DND-41 (cell line): ENCODE measurements at places on chromosomes 12 and 14.

DNA sequence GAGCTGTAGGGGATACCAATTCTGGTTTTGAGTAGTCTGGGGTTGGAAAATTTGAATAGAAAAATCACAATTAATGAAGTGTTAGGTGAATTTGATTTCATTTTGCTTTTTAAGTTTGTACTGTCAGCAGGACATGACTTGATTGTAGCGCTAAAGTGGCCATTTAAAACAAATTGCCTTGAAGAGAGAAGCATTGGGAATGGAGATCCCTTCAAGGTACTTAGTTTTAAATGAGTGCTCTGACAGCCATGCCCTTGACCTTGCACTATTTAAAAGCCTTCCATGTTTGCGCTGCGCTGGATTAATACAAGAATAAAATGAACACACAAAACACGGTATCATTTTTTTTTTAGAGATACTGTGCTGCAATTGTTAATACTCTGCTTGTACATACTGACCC lies 345.9 kb downstream of the NAV3 start:
- DNase-seq, result no peak

DNA sequence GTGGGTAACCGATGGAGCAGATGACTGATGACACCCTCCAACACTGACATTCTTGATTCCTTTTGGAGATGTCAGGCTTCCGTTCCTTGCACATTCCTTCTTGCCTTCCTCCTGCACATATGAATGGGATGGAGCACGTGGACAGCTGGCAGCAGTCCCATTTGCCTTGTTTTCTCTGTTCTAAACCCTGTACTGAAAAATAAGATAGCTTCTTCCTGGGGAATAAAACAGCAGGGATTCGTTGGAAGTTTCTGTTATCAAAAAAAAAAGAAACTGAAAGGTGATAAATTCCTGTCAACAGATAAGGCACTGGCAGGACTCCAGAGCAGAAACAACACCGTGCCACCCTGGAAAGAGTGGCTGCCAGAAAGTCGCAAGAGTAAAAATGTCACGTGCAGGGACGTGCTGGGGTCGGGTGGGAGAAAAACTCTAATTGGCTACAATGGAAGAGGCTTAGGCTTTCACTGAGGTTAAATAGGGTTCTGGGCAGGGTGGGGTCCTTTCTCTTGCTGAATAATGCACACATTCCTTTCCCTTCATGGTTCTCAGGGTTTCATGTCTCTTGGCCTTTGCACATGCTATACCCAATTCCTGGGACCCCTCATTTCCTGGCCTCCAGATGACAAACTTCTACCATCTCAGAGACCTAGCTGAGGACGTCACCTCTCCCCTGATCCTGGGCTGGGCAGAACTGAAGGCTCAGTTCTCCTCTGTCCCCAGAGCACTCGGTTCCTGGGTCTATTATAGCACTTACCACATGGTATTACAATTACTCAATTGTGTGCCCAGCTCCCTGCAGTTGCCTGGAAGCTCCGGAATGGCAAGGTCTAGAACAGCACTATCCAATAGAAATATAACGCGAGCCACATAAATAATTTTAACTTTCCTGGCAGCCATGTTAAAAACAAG lies 7.0 kb upstream of the NUAK1 start:
- no peak for DNase-seq

DNA sequence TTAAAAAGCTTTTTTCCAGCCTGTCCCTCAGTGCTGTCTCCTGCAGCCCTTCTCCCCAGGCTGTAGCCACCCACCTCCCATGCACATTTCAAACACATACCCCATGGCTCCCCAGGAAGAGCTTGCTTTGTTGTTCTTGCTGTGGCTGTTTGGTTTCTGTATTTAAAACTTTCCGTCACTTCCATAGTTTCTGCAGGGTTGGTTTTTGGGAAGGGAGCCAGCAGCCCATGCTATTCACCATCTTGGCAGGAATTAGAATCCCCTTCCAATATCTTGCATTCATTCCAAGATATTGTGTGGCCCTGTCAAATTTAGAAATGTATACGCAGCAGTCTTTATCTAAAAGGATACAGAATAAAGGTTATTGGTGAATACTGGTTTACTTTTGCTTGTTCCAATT lies 29.6 kb downstream of the CFAP251 start:
- DNase-seq, result no peak

DNA sequence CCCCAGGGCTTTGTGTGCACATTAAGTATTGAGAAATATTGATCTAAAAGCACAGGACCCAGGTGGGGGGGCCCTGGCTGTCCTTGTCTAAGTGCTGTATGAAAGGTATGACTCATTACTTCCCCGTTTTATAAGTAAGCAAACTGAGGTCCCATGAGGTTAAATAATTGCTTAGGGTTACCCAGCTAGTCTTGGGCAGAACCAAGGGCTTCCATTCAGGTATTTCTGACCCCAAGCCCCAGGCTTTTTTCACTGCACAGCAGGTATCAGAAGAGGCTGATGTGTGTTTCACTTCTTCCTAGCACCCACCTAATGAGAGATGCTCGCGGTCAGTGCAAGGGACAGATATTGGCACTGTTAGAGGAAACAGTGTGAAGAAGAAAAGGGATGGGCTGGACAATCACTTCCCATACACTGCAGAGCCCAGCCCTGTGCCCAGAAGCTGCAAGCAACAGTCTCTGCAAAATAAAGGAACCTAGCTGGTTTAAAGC lies 4.7 kb upstream of the TC2N start:
- DNase-seq, result peak; percentile 36

DNA sequence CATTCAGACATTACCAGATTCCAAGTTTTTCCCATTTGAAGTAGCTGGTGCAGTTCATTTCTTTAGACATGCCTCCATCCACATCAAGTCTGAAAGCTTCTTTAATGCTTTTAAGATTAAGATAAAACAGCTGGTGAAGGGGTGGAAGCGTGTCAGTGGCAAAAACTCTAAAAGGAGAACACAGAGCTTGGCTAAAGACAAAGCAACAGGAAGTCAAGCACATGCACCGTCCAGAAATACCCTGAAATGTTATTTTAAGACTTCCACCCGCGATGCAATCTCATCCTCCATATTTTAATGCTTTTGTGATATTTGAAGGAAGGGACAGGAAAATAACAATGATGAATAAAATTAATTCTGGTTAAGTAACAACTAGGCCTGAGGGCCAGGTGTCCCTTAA lies 31.8 kb downstream of the PPM1H start:
- no peak for DNase-seq
